ENCODE measurements at places on chromosomes 2 and 18.
A peak's percentile ranks its signal among the peaks of the same experiment; 100 is the strongest.

- DNase-seq: no peak
Measured at GRCh38 chr2:128661311-128661710, 342.6 kb upstream of the HS6ST1 start.

GRCh38 chr2:143150287-143150686, 21.1 kb downstream of the ARHGAP15 start:
- peak; percentile 77 for DNase-seq

GRCh38 chr2:174184915-174185314, 63.4 kb downstream of the OLA1 start:
- no peak for DNase-seq

- DNase-seq: no peak
Measured at GRCh38 chr2:202508686-202509085, 126.1 kb upstream of the FAM117B start.

DNA sequence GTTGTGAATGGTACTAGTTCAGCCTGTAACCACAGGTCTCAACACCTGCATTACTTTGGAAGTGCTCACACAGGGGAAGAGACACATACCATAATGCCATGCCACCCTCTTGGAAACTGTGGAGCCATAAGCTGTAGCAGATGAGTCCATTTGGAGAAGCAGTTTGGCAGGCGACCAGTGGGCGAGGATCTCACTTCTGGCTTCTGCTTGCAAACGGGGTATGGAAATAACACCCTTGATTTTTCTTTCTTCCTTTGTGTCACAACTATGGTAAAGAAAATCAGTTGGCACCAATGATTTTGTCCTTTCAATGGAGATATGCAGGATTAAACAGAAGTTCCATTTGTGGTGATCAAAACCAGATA, 28.6 kb downstream of the APOB start:
- no peak for DNase-seq

DNA sequence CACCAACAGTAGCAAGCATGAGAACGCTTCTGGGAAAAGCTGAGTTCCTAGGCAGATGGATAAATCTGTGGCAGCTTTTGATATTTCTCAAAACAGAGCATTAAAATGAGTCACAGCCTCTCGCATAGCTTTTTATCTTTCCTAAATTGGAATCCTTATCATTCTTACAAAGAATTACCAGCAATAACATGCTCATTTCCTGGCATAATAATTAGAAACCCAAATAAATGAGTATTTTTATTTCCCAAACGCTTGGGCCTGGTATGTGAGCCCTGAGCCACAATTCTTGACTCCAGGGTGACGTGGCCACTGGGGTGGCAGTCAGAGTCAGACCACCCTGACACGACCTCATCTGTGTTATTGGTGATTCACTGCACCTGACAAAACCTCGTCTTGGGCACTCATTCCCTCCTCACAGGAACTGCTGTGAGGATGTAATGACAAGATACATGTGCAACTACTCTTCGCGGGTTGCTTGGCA, 210.7 kb downstream of the ARL4C start:
- no peak for DNase-seq

DNA sequence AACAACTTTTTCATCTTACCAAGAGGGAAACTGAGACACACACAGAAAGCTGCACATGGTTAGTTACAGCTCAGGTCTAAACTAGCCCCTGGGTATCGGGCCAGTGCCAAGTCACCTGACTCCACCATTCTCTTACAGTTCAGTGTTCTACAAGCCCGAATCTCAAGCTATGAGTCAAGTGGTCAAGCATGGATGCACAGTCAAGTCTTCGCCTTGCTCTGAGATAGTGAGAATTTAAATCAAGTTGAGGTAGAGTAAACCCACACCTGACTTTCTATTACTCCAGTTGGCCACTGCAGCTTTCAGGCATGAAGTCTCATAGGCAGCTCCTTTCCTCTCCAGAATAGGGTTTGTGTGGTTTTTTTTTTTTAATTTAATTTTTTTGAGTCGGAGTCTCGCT, 34.5 kb upstream of the ARL5A start:
- no peak for DNase-seq

GRCh38 chr2:224983712-224984554, 58.3 kb downstream of the DOCK10 start:
- no peak for DNase-seq

GRCh38 chr2:170743530-170744239, 26.5 kb upstream of the ERICH2 start:
- no peak for DNase-seq

- DNase-seq: no peak
Measured at GRCh38 chr2:216791303-216791702, 68.6 kb downstream of the TNP1 start.

DNA sequence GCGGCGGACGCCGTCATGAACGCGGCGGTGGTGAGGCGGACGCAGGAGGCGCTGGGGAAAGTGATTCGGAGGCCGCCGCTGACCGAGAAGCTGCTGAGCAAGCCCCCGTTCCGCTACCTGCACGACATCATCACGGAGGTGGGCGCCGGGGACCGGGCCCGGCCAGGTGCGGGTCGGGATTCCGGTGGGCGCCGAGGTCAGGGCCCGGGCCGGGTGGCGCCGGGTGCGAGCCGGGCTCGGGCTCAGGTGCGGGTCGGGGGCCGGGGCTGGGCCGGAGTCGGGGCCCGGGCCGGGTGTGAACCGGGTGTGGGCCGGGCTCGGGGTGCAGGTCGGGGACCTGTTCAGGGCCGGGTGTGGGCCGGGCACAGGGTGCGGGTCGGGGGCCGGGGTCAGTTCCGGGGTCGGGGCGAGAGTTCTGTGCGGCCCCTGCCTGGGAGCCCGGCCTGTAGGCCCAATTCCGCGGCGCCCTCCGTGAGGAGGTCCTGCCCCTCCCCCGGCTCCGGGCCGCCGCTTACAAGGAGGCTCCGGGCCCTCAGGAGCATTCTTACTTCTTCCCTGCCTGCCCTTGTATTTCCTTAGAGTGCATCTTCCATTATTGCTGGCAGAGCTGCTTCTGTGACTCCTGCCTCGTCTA, 447 bp downstream of the TRAF3IP1 start:
- DNase-seq: peak; percentile 33

DNA sequence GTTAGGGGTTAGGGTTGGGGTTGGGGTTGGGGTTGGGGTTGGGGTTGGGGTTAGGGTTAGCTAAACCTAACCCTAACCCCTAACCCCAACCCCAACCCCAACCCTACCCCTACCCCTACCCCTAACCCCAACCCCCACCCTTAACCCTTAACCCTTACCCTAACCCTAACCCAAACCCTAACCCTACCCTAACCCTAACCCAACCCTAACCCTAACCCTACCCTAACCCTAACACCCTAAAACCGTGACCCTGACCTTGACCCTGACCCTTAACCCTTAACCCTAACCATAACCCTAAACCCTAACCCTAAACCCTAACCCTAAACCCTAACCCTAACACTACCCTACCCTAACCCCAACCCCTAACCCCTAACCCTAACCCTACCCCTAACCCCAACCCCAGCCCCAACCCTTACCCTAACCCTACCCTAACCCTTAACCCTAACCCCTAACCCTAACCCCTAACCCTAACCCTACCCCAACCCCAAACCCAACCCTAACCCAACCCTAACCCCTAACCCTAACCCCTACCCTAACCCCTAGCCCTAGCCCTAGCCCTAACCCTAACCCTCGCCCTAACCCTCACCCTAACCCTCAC, 24.1 kb upstream of the RABL2A start:
- no peak for DNase-seq

GRCh38 chr2:195561116-195561921, 95.7 kb upstream of the SLC39A10 start:
- DNase-seq: peak; percentile 74

- no peak for DNase-seq
Measured at GRCh38 chr18:34458410-34458977, 233.8 kb upstream of the NOL4 start.

DNA sequence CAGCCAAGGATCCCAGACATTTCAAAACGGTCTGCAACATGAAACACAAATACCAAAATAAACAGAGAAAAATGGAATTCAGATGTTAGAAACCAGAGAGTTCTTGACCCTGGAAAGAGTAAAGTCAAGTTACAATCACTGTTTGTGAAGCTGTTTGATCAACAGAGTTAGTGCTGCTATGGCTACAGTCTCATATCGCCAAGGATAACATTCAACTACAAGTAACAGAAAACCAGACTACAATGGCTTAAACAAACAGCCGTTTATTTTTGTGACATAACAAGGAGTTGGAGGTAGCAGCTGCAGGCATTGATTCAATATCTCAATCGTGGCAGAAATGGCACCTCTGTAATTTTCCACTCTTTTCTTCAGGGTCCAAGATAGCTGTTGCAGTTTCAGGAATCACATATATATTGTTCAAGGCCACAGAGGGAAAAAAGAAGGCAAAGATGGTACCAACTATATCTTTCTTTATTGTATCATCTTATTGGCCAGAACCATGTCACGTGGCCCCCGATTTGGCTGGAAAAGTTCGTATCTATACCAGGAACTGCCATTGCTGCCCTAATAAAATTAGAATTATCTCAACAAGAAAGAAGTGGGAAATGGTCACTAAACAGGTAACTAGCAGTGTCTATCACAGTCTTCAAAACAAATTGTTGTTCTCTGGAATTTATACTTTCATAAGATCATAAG, 17.7 kb upstream of the HNRNPLL start:
- no peak for DNase-seq

- DNase-seq: no peak
Measured at GRCh38 chr18:63107931-63108330, 211.6 kb downstream of the BCL2 start.

DNA sequence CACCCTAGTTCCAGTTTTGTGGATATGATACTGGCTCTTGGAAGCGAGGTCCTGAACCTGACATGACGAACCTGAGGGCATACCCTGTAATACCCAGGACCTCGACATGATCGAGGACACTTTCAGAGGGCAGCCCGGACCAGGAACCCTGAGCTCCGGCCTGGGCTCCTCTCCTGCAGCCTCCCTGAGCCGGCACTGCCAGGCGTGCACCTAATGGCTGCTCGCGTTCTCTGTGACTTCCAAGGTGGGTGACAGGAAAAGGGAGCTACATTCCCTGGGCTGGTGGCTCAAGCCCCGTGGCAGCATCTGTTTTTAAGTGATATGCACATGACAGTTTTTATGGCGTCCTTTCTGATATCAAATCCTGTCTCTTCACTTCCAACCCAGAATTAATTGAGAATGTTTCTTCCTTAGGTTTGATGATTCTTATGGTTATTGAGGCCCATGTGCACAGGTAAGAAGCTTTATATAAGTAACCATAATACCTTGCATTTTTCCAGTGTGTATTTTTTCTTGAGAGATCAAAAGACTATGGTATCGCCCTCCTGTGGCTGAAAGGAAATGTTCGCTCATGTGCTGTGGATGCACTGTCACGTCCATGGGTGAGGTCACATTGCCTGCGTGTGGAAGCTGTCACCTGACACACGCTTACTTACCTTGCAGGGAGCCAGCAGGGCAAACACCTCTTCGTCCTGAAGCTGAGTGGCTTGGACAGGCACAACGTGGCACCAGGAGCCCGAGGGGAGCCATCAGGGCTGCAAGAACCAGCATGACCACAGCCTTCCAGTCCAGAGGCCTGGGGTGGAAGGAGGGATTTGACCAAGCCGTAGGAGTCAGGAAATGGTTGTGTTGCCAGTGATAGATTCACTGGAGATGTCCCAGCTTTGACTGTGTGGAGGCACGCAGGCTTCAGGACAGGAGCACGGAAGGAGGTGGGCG, 367.4 kb upstream of the MYT1L start:
- DNase-seq: peak; percentile 14

DNA sequence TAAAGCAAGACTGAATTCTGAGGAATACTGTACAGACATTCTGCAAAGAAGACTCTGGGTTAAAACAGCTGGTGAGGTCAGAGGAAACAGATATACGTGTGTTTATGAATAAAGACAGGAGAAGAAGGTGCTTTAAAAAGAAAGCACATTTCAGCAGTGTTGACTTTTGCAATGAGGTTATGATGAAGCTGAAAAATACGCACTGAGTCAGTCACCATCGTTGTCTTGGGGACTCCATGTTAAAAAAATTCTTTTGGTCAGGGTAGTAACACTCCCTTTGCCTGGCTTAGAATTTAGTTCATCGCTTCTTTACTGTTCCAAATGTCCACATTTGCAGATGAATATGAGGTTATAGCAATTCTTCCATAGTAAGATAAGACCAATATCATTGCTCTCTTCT, 1049.0 kb downstream of the TSN start:
- DNase-seq: no peak

DNA sequence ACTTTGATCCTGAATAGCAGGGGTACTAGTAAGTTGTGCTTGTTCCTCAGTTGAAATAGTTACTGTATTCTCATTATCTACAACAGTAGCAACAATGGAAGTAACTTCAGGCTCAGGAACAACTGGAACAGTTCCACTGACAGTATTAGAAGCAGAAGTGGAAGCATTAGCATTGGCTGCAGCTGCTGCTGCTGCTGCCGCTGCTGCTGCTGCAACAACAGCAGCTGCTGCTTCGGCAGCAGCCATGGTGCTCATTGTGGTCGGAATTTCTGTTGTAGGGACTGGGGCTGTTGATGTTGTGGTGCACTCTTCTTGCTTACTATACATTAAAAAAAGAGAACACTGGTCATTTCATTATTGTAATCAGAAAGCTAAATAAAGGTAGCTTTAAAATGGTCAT, 40.8 kb downstream of the PRPF40A start:
- no peak for DNase-seq

DNA sequence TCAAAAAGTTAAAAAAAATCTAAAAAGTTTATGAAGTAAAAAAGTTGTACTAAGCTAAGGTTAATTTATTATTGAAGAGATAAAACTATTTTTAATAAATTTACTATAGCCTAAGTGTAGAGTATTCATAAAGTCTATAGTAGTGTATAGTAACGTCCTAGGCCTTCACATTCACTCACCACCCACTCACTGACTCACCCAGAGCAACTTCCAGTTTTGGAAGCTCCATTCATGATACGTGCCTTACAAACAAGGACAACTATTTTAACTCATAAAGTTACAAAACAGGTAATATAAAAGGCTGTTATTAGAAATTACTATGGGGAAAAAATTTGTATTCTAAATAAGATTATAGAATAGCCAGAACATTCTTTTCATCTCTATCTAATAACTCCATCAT, 158.9 kb upstream of the FN1 start:
- DNase-seq: peak; percentile 83

- peak; percentile 58 for DNase-seq
Measured at GRCh38 chr2:24919037-24919505, 966 bp downstream of the ADCY3 start.

DNA sequence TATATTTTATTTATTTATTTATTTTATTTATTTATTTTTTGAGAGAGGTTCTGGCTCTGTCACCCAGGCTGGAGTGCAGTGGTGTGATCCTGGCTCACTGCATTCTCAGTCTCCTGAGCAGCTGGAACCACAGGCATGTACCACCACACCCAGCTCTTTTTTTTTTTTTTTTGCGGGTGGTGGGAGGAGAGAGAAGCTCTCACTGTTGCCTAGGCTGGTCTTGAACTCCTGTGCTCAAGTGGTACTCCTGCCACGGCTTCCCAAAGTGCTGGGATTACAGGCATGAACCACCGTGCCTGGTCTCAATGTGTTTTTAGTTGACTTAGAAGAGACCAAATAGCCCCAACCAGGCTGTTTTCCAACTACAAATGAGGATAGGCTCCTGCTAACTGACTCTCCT, 80.7 kb downstream of the PDCL3 start:
- DNase-seq: no peak

GRCh38 chr18:39698436-39698835, 2132.8 kb upstream of the CELF4 start:
- DNase-seq: no peak

- DNase-seq: no peak
Measured at GRCh38 chr2:215833531-215834162, 179.7 kb downstream of the MREG start.
